ENCODE measurements at places on chromosomes 5 and 9.

DNA sequence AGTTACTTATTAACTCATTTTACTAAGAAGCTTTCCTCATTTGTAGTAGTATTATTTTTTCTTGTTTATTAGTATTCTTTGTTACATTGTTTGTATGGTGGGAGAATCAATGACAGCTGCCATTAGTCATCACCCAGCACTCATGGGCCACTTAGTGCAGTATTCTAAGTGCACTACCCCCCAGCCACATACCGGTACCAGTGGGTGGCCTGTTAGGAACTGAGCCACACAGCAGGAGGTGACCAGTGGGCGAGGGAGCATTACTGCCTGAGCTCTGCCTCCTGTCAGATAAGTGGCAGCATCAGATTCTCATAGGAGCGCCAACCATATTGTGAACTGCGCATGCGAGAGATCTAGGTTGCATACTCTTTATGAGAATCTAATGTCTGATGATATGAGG lies 24.2 kb upstream of the CAMLG start:
- DNase-seq: no peak

DNA sequence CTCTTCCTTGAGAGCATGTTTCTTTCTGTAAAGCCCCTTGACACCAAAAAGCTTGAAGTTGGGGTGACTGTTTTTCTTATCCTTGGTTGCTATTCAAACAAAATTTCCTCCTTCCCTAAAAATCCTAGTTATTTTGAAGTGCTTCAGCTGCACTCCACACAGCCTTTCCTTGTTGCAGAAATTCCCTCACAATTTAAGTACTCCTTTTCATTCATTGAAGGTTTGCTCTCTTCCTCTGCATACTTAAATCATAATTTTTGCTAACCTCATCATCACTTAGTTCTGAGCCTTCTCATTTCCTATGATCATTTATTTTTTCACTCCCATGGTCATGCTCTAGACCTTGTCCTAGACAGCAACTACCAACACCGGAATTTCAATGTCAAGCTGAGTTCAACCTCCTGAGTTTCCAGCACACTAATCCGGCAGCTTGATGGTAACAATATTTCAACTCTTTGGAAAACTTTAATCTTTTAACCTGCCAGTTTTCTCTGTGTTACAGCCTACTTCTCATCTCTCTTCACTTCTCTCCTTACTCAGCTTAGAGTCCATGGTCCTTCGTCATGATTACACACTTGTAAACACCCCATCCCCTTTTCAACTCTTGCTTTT lies 78.7 kb upstream of the ACTBL2 start:
- DNase-seq: no peak

DNA sequence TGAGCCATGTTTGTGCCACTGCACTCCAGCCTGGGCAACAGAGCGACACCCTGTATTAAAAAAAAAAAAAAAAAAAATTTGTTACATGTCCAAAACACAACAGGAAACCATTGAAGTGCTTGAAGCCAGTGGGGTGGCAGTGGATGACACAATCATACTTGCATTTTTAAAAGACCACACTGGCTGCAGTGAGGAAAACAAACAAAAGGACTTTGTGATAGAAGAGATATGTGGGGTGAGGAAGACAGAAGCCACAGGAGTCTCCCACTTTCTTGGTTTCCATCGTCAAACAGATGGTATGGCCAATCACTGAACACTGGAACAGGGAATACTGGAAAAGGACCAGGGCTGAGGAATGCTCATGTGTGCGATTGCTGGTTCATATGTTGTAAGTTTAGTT lies 20.9 kb upstream of the COMMD10 start:
- no peak for DNase-seq

- DNase-seq: no peak
These were observed 48.3 kb downstream of the EHMT1 start for GRCh38 chr9:137666955-137667670.

- no peak for DNase-seq
These were observed 194.8 kb upstream of the ADAMTS16 start for GRCh38 chr5:4945296-4945695.

DNA sequence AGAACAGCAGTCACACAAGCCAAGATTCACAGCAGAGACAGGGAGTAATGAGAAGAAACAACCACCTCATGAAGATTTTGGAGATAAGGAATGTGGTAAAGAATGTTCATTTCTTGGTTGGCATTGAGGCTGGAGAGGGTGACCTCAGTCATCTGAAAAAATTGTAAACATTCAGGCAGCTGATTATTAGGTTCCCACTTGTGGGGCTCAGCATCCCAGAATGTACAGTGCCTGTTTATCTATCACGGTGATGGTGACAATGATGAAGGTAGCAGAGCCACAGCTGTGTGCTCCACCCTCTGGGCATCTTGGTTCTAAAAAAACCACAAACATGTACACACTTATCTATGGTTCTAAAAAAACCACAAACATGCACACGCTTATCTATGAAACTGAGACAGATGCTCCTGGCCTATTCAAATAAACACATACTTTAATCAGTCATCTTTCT lies 143.9 kb upstream of the MOCS2 start:
- DNase-seq: no peak

GRCh38 chr5:141051521-141051866 lies 320 bp downstream of the PCDHB1 start:
- no peak for DNase-seq

DNA sequence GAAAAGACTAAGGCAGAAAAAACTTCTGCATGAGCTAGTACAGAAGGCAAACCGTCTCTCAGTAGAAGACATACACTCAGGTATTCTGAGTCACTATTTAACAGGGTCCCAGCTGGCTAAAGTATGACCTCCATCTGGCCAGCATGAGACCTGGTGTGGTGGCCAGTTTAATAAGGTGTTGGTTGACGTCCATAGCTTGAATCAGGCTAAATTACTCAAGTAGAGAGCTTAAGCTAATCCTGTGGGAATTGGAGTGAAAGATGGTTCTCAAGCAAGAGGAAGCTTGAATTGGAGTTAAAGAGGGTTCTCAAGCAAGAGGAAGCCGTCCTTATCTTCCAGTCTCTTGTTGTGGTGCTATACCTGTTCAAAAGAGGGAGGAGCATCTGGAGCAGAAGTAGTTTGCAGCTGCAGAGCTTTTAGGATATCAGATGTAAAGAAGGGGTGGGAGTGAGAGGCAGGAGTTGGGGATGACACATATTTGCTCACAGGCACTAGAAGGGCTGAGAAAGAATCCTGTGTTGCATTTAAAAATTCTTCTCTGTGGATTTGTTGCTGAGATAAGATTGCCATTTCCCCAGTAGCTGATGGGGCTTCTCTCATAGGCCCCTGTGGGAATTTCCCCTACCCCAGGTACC lies 136.1 kb upstream of the RUSC2 start:
- DNase-seq: no peak

GRCh38 chr9:35847792-35848572 lies 19.0 kb downstream of the TMEM8B start:
- DNase-seq: no peak

DNA sequence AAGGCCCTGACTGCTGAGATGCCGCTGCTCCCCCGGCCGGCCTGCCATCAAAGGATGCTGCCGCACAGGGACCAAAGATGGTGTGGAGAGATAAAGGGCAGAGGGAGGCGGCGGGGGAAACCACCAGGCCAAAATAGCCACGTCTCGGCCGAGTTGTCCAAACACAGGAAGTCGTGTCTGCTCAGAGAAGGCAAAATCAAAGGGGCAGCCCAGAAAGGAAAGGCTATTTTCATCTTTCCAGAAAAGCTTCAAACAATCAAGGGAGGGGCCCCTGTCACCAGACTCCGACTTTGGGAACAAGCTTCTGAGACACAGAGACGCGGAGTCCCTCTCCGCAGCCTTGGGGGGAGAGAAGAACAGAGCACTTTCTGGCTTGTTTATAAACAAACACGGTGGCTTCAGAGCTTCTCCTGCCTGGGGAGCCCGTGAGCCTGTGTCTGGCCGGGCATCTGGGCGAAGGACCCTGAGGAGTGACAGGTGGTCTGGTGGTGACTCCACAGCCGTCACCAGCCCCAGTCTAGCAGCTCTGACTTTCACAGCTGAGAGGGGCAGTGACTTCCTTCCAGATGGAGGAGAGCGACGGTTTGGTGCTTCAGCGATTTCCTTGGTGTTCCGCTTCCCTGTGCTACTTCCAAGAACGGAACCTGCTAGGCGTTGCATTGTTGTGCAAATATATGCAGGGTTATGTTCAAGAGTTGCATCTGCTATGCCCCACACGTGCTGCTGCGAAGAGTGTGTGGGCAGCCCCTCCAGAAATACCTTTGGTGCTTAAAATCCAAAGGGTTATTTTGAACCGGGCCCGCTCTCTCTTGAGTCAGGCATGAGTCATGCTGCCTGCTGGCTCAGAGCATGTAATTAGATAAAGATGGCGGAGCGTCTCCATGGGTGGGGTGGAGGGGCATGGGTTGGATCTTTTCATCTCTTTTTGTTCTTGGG lies 24.0 kb downstream of the ADAMTSL2 start:
- no peak for DNase-seq
